ENCODE measurements at places on chromosomes 2 and 18.

GRCh38 chr2:32572737-32573136 lies 55.1 kb upstream of the TTC27 start:
- no peak for DNase-seq

- DNase-seq = no peak
Measured at GRCh38 chr18:6341709-6342108, 73.0 kb downstream of the L3MBTL4 start.

DNA sequence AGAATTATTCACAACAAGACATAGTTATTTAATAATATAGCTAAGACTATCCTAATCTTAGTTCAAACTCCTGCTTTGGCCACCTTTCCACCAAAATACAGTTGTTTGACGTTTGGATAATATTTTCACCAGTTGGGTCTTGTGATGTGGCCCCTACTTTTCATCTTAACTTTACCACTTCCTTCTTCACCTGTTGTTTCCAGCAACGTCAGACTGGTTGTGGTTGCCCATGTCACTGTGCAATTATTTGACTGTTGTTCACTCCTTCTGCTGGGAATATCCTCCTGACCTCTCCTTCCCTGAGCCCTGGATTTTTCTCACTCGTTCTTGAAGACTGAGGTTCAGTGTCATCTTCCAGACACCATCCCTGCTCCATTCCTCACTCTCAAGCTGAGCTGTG lies 132.2 kb upstream of the RASGRP3 start:
- DNase-seq = no peak

GRCh38 chr2:215612786-215613185 lies 176.9 kb upstream of the FN1 start:
- DNase-seq = no peak

DNA sequence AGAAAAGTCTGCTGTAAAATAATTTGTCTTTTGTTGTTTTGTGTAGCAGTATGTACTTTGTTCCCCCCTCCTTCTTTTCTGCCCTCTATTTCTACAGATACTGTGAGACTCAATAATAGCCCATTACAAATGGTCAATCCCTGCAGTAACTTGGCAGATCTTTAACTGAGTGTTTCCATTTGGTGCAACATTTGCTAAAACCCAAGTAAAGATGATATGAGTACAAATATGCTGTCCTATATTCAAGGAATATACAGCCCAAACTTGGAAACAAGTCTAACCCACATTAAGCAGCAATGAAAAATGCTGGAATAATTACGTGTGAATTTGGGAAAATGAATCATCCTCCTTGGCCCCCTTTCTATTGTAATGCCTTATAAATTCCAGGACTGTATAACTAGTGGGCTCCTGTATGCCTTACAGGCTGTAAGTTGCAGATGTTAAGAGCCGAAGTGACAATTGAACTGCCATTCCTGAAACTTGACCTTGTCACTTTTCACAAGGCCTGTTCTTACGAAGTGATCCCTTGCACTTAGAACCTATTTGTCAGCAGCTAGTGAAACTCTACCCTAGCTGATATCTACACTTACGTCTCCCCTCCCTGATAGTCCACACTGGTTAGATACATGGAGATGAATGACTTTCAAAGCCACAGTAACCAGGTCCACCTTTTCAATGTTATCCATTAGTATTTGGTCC lies 104.9 kb downstream of the IRS1 start:
- no peak for DNase-seq

- no peak for DNase-seq
Measured at GRCh38 chr2:184921676-184922075, 323.3 kb downstream of the ZNF804A start.

GRCh38 chr2:21676041-21676440 lies 552.3 kb downstream of the TDRD15 start:
- no peak for DNase-seq

DNA sequence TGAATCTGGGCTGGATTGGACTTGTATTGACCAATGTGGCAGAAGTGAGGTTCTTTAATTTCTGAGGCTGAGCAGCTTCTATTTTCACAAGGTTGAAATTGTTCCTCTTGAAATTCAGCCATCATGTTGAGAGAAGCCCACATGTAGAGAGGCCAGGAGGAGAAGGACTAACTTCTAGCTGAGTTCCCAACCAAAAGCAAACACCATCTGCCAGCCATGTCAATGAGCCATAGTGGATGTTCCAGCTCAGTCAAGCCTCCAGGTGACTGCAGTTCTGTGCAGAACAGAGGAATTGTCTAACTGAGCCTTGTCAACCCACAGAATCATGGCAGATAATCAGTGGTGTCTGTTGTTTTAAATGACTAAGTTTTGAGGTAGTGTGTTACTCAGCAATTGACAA lies 110.6 kb upstream of the ACVR1 start:
- no peak for DNase-seq

GRCh38 chr2:51013079-51013932 lies 18.6 kb downstream of the NRXN1 start:
- no peak for DNase-seq

DNA sequence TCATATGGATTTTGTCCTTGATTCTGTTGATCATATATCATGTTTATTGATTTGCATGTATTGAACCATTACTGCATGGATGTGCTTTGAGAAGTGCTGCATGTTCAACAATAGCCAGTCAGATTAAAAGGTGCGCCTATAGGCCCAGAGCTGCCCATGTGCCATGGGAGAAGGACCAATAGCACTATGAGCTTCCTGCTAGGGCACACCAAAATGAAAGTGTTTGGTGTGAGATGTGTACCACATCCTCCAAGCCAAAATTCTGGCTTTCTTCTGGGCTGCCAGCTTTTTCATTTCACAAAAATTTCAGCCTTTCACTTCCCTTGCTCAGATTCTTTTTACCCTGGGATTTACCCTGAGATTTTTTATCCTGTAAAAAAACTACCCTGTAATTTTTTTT lies 34.8 kb upstream of the MMADHC start:
- DNase-seq = no peak

- DNase-seq = no peak
Measured at GRCh38 chr18:62596145-62597005, 73.5 kb downstream of the ZCCHC2 start.

DNA sequence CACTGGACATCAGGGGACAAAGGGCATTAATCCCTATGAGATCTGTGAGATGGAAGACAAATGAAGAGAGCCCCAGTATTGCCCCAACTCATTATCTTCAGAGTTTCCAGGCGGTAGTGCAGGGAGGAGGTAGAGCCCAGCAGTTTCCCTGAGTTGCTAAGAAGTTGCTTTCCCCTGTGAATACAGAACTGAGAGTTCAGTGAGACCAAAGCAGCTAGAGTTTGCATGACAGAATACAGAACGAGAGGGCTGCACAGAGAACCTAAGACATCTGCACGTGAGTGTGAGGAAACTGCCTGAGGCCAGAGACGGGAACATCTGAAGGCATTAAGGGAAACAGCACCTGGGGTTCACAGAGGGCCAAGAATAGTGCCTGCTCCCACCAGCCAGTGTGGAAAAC lies 18.1 kb upstream of the PGAP1 start:
- DNase-seq = no peak

DNA sequence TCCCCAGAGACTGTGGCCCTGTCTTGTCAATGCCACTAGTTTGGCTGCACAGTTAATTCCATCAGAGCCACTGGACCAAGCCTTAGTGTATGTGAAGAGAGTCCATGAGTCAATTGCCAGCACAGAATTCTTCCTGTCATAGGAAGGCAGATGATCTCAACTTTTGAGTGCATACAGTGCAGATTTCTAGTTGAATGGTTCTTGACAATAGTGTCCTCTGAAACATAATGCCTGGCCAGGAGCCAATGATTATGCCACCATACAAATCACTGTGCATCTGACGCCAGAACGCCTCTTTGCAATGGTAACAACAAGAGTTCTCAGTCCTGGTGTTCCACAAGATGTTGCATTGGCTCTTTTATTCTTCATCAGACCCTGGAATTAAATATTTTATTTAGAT lies 7.1 kb downstream of the NEUROD1 start:
- DNase-seq = no peak

GRCh38 chr2:59871830-59872229 lies 681.6 kb downstream of the BCL11A start:
- no peak for DNase-seq

GRCh38 chr2:12087671-12088380 lies 341.4 kb downstream of the LPIN1 start:
- DNase-seq = no peak

GRCh38 chr2:176128172-176128981 lies 1.1 kb upstream of the HOXD8 start:
- DNase-seq = no peak

DNA sequence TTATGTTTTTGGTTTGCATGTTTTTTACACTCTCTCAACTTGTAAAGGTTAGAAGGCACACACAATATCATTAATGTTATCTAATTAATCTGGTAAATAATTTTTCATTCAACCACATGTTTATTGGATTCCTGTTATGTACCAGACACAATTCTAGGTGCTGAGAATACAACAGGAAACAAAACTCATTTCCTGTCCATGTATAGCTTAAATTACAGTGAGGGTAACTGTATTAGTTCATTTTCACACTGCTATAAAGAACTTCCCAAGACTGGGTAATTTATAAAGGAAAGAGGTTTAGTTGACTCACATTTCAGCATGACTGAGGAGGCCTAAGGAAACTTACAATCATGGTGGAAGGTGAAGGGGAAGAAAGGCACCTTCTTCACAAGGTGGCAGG lies 270.5 kb downstream of the TRIB2 start:
- DNase-seq = no peak

- no peak for DNase-seq
Measured at GRCh38 chr2:104280216-104280615, 573.7 kb upstream of the POU3F3 start.

DNA sequence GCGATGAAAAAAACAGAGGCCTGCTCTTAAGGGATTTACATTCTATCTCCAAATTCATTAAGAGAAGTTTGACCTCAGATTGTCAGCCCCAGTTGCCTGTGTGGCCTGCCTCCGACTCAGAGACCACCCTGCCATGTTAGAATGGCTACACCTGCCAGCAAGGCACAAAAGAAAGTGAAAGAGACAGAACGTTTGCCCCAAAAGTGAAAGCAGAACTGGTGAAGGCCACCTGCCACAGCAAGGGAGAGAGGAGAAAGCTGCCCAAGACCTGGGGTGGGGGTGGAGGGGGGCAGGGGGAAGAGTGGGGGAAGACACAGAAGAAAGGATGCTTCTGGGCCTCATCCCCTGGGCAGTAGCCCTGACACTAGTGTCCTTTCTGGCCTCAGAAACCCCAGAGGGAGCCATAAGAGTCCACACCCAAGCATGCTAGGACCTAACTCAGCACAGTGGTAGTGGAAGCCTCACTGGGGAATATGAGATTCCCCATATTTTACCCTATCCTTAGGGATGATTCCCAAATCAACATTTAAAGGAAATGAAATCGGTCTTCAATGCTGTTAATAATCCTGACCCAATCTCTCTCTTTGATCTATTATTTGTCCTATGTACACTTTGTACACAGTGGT lies 389.7 kb downstream of the TXNL1 start:
- DNase-seq = no peak

DNA sequence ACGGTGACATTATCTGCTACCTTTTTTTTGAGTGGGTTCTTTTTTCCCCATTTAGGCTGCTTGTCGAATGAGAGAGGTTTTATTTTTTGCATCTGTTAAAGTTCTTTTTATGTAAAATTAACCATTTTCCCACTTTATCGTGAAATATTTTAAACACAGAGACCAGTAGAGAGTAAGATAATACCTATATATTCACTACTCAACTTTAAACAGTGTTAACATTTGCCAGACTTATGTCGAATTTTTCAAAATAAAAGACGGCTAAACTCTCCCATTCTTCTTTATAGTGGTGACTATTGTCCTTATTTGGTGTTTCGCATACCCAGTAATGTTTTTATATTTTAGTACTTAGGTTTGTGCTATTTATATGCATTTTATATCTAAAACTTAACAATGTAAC lies 743 bp upstream of the PUS10 start:
- DNase-seq = no peak

DNA sequence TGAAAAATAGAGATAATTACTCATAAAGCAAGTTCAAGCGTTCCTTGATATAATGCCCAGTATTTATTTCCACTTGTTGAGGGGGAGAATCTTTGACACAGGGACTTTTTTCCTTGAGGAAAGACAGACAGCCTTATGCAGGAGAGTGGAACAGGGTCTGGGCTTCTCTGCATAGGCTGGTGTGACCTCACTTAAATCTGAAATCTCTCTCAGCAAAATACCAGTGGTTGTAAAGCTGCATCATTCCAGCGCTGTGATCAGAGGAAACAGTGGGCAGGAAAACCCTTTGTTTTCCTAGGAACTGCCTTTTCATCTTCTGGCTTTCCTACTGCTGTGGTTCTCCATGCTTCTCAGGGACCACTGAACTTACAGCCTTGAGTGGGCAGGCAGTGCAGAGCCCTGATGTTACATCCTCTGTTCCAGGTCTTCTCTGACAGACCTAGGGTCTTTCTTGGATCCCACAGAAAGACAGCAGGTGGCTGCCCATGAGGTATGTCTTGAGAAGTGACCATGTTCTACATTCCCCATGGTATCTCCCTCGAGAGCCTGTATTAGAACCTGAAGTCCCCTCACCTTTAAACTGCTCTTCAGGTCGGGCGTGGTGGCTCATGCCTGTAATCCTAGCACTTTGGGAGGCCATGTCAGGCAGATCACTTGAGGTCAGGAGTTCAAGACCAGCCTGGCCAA lies 17.6 kb upstream of the MAP4K4 start:
- DNase-seq = no peak

DNA sequence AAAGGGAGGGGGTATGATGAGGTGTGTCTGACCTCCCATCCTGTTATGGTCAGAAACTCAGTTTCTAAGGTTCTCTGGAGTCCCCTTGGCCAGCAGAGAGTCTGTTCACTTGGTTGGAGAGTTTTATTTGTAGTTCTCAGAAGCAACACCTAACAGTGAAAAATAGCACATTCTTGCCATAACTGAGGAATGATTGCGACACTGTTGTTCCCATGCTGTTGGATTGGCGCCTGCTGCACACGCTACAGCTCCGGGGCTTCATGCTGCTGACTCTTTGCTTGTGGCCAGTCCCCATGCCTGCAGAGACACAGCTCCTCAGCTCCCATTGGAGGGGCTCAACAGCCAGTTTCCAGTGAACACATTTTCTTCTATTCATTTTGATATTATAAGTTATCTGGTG lies 42.1 kb downstream of the TPGS2 start:
- DNase-seq = no peak

DNA sequence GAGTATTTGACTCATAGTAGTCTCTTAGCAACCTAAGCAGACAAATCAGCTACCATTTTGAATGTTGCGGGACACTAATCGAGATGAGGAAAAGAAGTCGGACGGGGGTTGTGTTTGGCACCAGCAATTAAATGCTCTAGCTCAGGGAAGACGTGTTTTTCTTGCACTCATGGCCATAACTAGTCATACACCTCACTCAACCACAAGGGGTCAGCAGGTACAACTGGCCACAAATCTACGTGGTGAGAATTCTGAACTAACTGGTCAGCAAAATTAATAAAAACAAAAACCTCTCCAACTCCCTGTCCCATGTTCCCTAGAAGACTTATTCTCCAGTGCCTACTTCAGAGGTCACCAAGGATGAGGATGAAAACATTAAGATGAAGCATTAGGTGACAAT lies 1467.8 kb downstream of the DPP10 start:
- DNase-seq = no peak
